ENCODE measurements at places on chromosomes 5 and 9. TPM values are rescaled to one million over a fixed set of nuclear protein-coding genes. Genes with fewer than 3 reads are reported as not detected.

CARTPT gene
- not detected for polyA plus RNA-seq

ZFP37 gene
- polyA plus RNA-seq, result 1.7 TPM

FOXD1 gene
- 7.5 TPM for polyA plus RNA-seq

CDO1 gene
- 2.2 TPM for polyA plus RNA-seq

AQP7 gene
- 0.33 TPM for polyA plus RNA-seq

MEIKIN gene
- polyA plus RNA-seq, result not detected

TMEM232 gene
- 0.50 TPM for polyA plus RNA-seq

TAL2 gene
- polyA plus RNA-seq, result not detected

All from AG04450 (cell line).